ENCODE measurements at places on chromosomes 6 and 20.

- no peak for DNase-seq
Observed at GRCh38 chr20:48381353-48382120, 446.3 kb downstream of the PREX1 start.

GRCh38 chr6:42276034-42276890, 58.6 kb upstream of the MRPS10 start:
- DNase-seq = no peak

DNA sequence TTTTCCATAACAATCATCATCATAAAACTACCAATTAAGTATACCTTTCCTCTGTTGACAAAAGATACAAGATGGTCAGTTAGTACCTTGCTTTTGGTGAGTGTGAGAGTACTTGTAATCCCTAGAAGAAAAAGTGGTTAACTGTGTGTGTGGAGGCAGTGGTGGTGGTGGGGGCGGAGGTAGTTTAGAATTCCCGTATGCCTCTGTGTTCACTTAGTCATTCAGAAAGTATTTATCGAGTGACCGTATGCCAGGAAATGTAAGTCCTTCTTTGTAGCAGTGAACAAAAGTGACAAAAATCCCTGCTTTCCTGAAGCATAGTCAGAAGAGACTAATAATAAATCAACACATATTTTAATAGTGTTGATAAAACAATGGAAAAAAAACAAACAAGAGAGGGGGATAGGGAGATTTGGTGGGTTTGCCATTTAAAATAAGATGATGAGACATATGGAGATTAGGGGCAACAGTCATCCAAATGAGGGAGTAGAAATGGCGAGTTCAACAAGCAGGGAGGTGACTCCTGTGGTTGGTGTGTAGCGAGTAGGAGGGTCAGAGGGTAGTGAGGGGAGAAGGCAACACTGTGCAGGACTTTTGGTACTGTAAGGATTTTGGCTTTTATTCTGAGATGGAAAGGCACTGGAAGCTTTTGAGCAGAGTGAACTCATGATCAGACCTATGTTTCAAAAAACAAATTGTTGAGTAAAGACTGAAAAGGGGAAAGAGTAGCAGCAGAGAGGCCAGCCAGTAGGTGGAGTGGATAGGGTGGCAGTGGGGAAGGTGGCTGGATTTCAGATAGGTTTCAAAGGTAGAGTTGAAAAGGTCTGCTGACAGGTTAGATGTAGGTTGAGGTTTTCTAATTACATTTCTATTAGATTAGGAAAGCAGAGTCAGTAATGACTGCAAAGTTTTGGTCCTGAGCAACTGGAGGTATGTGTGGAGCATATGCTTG, 40.3 kb upstream of the SIM1 start:
- no peak for DNase-seq

DNA sequence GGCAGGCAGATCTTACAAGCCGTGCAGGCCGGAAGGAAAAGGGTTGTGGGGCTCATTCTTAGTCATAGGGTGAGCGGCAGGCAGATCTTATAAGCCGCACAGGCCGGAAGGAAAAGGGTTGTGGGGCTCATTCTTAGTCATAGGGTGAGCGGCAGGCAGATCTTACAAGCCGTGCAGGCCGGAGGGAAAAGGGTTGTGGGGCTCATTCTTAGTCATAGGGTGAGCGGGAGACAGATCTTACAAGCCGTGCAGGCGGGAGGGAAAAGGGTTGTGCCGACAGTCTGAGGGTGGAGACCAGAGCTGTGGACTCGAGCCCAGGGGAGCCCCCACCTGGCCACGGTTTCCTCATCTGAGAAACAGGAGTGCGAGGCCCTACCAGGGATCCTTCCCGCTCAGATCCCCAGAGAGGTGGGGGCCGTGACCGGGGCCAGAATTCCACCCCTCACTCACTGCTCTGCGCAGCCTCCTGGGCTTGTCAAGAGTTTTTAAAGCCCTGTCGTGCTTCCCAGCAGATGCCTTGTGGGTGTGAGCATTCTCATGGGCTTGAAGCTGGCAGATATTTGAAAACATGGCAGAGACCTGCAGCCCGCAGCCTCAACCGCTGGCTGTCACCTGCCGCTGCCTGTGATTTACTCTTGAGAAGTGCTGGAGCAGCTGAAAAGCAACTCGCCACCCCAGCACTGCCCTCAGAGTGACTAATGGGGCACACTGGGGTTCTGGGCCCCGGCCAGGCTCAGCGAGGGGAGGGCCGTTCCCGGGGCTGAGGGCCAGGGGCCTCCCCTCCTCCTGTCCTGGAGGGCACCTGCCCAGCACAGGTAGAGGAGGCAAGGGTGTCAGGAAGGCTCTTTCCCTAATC, 31.9 kb downstream of the NTSR1 start:
- DNase-seq = peak; percentile 80

- no peak for DNase-seq
Observed at GRCh38 chr6:156822747-156823206, 45.6 kb downstream of the ARID1B start.

GRCh38 chr6:142827369-142827768, 117.6 kb downstream of the HIVEP2 start:
- DNase-seq = no peak

- no peak for DNase-seq
Observed at GRCh38 chr20:33460711-33461110, 17.1 kb upstream of the SNTA1 start.

GRCh38 chr20:50932691-50933280, 1.5 kb upstream of the ADNP start:
- DNase-seq = no peak

DNA sequence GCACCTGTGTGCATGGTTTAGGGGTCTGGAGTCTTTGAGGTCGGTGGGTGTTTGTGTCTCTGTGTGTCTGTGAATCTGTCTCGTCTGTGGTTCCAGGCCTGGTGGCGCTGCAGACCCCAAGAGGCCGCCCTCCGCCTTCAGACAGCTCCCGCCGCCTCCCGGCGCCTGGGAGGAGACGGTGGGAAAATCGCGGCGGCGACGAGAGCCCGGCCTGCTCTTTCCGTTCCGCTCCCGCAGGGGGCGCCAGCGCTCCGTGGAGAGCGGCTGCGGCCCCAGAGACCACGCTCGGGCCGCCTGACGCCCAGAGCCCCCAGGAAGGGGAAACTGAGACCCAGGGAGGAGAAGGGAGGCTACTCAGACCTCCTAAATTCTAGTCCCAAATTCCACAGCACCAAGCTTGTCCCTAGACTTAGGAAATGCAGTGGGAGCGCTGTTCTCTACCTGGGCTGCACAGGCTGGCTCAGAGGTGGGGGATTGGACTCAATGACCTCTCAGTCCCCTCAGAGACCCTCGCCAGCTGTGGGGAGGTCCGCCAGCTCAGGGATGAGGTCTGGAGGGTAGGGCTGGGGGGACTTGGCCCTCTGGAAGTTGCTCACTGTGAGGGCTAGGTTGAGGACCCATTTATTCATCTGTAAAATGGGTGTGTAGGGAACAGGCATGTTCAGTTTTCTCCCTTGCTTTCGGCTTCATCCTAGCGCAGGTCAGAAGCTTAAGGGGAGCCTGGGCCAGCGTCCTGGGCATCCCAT, 36.9 kb upstream of the BLCAP start:
- DNase-seq = peak; percentile 63

DNA sequence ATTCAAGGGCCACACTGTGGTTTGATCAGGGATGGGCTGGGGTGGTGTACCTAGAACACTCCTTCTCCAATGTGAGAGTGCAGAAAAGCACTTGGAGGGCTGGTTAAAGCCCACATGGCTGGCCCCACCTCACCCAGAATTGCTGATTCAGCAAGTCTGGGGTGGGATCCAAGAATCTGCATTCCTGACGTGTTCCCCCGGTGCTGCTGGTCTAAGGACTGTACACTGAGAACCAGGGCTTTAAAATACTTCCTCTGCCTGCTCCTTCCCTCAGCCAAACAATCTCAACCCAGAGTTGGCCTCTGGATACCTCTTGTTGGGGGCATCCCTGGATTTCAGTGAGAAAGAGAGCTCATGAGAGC, 13.4 kb upstream of the OCSTAMP start:
- no peak for DNase-seq

- no peak for DNase-seq
Observed at GRCh38 chr6:153702671-153703070, 336.4 kb upstream of the OPRM1 start.

DNA sequence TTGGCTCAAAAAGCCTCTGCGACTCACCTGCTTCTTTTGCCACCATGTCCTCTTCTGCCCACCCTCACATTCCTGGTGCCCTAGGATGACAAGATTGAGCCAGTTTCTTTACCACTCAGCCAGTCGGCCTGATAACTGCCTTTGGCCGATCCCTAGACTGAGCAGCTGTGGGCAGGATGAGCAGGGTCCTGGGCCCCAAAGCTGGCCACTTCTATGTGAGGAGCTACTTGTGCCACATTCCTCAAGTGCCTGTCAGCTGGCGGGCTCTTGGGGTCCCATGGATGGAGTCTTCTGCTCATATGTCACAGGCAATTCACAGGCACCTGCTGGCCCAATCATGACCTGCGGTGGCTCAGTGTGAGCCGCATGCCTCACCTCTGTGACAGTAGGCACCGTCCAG, 16.5 kb downstream of the DYNLRB1 start:
- DNase-seq = no peak

- DNase-seq = no peak
Observed at GRCh38 chr6:24667378-24667803, 514 bp downstream of the ACOT13 start.

- DNase-seq = no peak
Observed at GRCh38 chr6:123804787-123805540, 1.3 kb downstream of the NKAIN2 start.

DNA sequence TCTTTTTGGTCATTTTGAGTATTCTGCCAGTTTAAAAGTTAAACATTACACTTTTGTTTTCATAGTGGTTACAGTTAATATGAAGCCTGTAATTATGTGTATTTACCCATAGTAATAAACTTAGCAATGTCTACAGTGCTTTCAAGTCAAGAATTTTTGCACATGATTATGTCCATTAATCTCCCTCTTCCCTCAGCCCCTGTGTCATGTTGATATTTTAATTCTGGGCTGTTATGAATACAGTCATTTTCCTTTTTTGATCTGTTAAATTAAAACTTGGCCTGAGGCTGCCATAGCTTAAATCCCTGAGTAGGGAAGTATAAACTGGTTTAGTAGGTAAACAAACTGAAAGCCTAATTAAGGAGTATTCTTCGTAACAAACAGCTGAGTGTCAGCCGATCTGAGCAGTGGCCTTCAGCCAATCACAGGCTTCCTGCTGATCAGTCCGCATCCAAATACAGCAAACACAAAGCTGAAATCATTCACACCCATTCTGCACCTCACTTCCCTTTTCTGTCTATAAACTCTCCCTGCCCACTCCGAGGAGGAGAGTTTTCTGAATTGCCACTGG, 9.5 kb upstream of the SFT2D1 start:
- no peak for DNase-seq

DNA sequence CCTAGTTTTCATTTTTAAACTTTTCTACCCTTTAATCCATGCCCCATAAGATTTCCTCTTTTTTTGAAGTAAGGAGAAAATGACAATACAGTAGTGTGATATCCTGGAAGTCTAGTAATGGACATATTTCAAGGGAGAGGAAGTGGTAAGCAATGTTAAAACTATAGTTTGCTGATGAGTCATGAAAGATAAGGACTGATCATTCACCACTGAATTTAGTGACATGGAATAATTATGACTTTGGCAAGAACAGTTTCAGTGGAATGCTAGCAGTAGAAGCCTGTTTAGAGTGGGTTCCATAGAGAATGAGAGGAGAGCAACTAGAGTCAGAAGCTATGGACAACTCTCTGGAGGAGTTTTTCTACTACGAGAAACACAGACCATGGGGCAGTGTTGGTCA, 24.9 kb upstream of the SLC2A12 start:
- DNase-seq = no peak
